GF-D8 (cell line): ENCODE measurements at places on chromosomes 3 and 15.

GRCh38 chr3:115322901-115323300 is 175.8 kb upstream of the ZBTB20 start:
- no peak for DNase-seq

- DNase-seq = no peak
Observed at GRCh38 chr15:69480932-69481331, 28.3 kb downstream of the RPLP1 start.

DNA sequence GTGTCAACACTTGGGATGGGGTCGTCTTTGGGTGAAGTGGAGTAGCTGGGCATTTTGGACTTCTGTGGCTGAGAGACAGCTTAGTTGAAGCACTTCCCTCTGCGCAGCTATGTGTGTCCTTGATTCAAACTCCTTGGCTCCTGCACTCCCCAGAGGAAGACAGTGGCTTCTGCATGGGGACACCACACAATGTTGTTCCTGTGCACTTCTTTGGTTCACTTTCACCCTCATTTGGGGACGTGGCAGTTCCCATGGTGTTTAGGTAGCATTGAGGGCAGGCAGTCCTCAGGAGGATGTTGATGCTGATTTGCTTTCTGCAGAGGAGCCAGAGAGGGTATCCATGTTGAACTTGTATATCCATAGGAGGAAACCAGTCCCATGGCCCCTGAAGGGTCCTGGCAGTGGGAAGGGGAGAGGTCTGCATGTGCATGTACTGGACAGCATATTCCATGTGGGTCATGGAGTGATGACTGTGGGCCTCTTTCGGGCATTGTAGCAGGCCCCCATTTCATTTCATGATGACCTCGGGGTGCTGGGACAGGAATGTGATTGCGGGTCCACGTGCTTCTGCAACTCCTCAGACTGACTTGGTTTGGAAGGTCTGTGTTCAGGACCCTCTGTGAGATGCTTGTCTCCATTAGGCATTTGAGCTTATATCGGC is 135.4 kb downstream of the SNRPN start:
- DNase-seq = no peak

GRCh38 chr3:33547101-33547500 is 106.9 kb upstream of the UBP1 start:
- no peak for DNase-seq

DNA sequence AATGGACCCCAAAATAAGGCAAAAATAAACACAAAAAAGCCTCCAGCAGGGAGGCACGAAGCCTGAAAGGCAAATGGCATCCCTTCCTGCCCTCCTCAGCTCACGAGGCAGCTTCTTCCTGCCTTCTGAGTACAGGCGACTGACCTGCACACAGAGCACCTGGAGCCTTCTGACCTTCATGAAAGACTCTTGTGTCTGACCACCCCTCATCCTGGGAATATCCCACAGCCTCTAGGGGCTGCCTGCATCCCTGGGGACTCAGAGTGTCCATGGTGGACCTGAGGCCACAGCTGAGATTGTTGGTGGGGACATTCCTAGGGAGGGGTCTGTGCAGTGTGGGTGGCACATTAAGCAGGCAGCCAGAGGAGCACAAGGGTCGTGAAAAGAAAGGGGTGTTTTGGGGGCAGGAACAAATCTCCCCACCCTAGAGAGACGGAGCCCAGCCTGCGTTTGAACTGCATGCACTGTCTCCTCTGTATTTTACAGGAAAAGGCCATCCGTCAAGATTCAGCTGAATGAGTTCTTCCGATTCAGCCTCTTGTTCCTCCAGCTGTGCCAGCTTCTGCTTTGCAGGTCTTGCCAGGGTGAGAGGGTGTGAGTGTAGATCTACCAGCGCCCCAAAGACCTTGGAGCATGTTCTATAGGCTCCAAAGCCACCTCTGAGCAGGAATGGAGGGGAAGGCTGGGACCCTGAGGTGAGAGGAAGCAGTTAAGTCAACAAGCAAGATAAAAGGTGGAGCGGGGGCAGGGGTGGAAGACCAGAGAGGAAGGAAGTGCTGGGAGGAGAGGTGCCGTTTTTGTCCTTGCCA is 80.4 kb upstream of the MEF2A start:
- DNase-seq = no peak
